SJSA1 (cell line): ENCODE measurements at places on chromosomes 2 and 18.
A peak's percentile ranks its signal among the peaks of the same experiment; 100 is the strongest.

DNA sequence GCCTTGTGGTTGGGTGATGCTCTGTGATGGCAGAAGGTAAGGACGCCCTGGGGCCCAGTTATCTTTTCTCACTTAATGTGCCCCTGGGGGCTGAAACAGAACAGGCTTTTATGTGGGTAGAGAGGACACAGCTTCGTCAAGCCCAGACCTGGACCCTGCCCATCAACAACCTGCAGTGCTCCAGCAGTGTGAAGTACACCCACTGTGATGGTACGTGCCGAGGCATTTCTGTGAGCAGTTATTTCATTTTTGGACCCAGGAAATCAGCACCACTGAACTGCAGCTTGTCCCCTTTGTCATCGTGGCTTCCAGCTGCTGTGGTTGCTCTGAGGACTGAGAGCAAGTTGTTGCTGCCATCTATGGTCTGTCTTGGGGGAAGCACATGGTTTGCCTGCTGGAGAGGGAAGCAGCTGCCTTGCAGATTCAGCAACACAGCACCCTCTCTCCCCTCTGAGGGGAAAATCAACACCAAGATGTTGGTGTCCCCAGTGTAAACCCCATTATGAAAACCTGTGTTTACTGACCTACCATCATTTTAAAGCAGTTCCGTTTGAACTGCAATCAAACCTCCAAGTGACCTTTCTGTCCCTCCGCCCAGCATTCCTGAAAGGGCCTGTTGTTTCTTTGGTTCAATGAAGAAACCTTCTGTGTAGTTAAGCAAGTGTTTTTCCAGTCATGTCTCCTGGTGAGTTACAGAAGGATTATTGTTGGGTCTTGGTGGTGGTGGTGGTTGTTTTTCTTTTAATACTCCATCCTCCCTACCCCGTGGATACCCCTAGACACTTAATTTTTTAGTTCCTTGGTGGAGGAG is 158.2 kb downstream of the MGAT5 start:
- peak; percentile 52 for DNase-seq

GRCh38 chr2:139465789-139466188 is 685.6 kb upstream of the NXPH2 start:
- no peak for DNase-seq

DNA sequence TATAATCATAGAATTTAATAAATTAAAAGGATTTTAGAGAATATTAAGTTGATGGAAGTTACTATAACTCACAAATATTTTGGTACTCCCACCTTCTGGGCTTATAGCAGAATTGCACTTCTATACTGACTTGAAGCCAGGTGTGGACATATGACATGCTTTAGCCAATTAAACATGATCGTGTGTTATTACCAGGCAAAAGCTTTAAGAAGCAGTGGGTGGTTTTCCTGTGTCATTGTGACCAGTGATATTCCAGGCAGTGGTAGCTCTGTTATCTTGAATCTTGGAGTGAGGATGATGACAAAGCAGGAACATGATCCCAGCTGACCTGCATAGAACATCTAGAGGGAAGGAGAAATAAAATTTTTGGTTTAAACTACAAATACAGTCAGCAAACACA is 370.9 kb upstream of the ZEB2 start:
- no peak for DNase-seq

- no peak for DNase-seq
Measured at GRCh38 chr2:109602617-109603188, 11.1 kb downstream of the SEPTIN10 start.

DNA sequence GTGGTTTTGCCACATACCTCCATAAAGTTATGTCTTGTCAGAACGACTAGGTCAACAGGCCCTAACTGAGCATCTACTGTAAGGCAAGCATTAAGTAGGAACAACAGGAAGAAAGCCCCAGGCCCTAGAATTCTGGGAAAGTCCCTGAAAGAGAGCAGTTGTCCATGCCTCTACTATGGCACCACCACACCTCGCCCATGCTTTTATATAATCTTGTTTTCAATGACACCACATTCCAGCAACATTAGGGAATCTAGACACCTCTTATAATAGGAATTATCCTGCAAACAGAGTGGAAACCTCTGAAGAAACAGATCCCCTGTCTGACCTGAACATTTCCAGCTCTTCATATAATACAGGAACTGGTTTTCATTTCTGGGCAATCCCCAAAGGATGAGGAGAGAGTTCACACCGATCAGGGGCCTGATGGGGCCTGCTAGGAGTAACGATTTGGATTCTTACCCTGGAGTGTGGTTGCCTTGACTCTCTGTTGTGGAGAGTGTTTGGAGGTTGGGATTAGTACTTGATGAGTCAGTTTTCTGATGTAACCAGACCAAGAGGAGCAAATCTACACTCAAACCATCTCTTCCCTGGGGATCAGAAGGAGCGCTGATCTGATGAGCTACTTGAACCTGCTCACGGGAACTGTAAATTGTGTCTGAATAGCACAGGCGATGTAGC is 31.9 kb upstream of the CEP68 start:
- DNase-seq = no peak

- no peak for DNase-seq
Measured at GRCh38 chr18:20975077-20975476, 136.5 kb downstream of the ROCK1 start.

GRCh38 chr2:101253013-101253702 is 472 bp downstream of the CNOT11 start:
- DNase-seq = peak; percentile 60

GRCh38 chr2:59047373-59047995 is 806.4 kb upstream of the FANCL start:
- no peak for DNase-seq

- no peak for DNase-seq
Measured at GRCh38 chr2:127650785-127651380, 4.9 kb downstream of the GPR17 start.

GRCh38 chr2:217167531-217167930 is 307.7 kb upstream of the TNP1 start:
- no peak for DNase-seq
